ENCODE measurements at places on chromosomes 7 and 10.

DNA sequence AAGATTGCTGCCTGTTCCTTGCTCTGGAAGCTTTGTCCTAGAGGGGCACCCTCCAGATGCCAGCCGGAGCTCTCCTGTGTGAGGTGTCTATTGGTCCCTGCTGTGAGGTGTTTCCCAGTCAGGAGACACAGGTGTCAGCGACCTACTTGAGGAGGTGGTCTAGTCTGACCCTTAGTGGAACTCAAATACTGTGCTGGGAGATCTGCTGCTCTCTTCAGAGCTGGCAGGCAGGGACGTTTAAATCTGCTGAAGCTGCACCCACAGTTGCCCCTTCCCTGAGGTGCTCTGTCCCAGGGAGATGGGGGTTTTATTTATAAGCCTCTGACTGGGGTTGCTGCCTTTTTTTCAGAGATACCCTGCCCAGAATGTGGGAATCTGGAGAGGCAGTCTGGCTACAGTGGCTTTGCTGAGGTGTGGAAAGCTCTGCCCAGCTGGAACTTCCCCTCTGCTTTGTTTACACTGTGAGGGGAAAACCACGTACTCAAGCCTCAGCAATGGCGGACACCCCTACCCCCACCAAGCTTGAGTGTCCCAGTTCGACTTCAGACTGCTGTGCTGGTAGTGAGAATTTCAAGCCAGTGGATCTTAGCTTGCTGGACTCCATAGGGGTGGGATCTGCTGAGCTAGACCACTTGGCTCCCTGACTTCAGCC is 119.2 kb downstream of the PPP1R9A start:
- no peak for DNase-seq

GRCh38 chr7:4775848-4776623 is 613 bp downstream of the AP5Z1 start:
- peak; percentile 33 for DNase-seq

DNA sequence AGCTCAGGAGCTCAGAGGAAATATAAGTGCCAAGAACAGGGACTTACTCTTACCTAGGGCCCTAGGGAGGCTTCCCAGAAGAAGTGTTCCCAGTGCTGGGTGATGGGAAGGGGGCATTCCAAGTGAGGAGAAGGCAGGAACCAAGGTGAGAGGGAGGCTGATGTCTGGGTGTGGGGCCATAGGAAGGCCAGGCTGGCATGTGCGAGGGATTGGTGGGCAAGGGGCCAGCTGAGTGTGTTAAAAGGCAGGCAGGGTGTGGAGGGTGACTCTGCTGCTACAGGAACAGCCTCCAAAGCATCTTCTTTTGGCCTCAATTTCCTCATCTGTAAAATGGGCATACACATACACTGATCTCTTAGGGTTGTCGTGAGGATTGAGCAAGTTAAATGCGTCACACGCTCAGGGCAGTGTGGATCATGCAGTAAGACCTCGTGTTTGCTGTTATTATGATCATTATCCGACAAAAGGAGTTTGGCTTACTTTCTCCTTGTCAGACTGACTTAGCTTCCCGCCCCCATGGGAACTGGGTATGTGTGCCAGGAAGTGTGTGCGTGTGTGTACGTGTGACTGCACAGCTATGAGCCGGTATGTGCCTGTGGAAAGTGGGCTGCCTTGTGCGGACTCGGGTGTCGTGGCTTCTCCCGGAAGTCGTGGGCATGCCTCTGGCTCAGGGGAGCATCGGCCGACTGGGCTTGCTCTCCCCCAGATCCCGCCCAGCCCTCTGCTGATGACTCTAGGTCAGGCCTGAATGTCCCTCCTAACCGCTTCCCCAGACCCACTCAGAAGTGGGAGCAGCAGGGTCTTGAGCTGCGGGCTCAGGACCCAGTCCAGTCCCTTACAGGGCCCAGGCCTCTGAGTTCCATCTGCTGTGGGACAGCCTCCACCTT is 59.6 kb downstream of the NEURL1 start:
- DNase-seq = no peak

- no peak for DNase-seq
Observed at GRCh38 chr7:5584821-5585220, 161.2 kb upstream of the TNRC18 start.

- DNase-seq = no peak
Observed at GRCh38 chr10:119395280-119396007, 147.1 kb downstream of the RGS10 start.

DNA sequence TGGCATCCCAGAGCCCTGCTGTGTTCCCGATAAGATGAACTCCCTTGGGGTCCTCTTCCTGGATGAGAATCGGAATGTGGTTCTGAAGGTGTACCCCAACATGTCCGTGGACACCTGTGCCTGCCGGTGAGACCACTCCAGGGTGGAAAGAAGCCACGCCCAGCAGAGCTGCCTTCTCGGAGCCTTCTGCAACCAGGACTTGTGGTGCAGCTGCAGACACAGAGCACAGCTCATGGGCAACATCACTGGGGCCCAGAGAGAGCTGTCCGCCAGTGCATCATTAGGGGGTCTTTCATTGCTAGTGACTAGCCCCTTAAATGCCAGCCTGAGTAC is 9.6 kb upstream of the GDF2 start:
- DNase-seq = no peak

- no peak for DNase-seq
Observed at GRCh38 chr7:70266186-70266585, 667.9 kb downstream of the AUTS2 start.

GRCh38 chr10:6082496-6083395 is 6.1 kb upstream of the RBM17 start:
- no peak for DNase-seq

DNA sequence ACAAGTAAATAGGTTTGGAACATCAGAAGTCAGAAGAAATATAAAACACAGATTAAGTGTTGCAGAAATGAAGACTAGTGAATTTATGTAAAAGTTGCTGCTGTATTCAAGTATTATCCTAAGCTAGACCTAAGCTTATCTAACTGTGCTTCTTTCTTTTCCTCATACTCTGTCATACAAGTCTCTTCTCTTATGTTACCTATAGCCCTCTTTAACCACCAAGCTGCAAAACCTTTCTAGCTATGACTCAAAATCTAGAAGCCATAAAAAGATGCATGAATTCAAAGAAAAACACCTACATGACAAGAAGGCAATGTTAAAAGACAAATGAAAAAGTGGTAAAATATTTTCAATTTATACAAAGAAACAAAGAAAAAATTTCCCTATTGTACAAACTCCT is 23.0 kb downstream of the DENND11 start:
- no peak for DNase-seq

GRCh38 chr7:132739271-132739955 is 163.1 kb upstream of the PLXNA4 start:
- DNase-seq = no peak

DNA sequence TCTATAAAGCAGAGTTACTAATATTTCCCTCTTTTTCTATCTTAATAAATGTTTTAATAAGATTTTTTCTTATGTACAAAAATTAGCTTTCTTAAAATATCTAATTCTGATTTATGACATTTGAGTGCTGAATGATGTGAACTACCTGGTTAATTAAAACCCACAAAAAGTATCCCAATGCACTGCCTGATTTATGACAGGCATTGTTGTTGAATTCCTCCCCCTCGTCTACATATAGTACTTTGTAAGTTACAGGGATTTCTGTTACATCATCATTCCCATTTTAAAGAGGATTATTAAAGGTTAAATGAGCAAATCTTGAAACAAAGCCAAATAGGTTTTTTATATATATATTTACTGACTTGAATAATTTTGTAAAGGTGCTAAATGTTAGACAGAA is 91.1 kb downstream of the NRBF2 start:
- DNase-seq = no peak

GRCh38 chr7:83410989-83411591 is 237.8 kb downstream of the SEMA3E start:
- DNase-seq = no peak

GRCh38 chr7:122303531-122304318 is 825 bp downstream of the FEZF1 start:
- DNase-seq = no peak

DNA sequence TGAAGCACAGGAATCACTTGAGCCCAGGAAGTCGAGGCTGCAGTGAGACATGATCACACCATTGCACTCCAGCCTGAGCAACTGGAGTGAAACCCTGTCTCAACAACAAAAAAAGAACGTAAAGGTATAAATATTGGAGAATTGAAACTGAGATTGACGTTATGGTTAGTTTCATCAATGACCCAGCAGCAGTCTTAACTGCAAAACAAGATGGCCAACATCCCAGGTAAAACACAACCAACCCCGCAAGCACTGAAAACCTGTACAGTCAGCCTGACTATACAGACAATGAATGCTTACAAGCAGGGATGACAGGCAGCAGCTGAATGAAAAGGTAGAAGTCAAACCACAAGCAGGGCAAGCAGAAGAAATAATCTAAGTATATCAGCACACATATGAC is 34.7 kb downstream of the WAPL start:
- no peak for DNase-seq

DNA sequence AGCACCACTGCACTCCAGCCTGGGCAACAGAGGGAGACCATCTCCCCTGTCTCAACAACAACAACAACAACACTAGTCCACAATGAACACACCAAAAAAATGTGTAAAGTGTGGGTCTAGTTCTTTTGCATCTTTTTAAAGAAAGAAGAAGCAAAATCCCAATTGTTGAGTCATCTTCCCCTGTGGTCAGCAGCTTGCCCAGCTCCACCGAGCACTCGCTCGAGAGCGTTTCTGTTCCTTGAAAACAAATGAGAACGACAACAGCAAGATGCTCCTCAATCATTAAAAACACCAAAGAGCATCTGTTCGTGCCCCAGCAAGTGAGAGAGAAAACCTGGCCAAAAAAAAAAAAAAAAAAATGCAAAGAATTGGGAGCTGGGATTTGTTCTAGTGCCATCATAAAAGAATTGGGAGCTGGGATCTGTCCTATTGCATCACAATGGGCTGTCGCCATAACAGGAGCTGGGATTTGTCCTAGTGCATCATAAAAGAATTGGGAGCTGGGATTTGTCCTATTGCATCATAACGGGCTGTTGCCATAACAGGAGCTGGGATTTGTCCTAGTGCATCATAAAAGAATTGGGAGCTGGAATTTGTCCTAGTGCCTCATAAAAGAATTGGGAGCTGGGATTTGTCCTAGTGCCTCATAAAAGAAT is 118.1 kb downstream of the PTPRN2 start:
- no peak for DNase-seq

DNA sequence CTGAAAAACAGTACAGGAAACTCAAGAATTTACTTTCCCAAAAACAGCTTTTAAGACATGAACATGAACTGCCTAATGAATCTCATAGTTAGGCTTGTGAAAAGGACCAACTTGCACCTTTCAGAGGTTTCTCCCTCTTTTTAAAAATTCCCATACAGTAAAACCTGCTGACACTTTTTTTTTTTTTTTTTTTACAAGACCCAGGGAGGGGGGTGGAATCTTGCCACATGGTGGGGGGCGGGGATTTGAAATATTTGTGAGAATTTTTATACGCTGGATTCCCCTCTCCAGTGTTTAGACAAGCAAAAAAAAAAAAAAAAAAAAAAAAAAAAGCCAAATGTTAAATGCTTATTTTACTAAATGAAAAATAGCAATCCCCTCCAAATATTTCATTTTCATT is 57.4 kb downstream of the HIBADH start:
- DNase-seq = no peak

Measured in stimulated activated CD4-positive, alpha-beta T cell treated with anti-CD3 and anti-CD28 coated beads, Interleukin-2, amount 100 ng/mL, for 24 hours (primary cell).